ENCODE measurements at places on chromosomes 4 and X. TPM values are rescaled to one million over a fixed set of nuclear protein-coding genes. Genes with fewer than 3 reads are reported as not detected.
A peak's percentile ranks its signal among the peaks of the same experiment; 100 is the strongest.

Gene GPC4
- 95.4 TPM for polyA plus RNA-seq

- no peak for DNase-seq
These were observed 2.4 kb upstream of the FGB start for GRCh38 chr4:154560419-154560801.

DNA sequence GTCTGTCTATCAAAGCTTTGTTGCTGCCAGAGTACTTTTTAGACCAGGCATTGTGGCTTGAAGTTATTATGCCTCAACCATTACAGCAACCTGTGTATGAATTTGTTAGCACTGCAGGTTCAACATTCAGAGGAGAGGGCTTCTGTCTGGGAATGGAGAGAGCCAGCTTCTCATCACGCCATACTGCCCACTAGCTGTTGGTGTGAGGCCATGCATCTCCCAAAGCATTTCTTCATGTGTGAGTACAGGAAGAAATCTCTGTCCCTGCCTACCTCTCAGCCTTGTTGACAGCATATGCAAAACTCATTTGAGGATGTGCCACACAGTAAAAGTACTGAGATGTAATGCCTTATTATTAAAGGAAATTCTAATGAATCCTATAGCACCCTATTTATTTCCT is 76.9 kb upstream of the PPARGC1A start:
- DNase-seq: no peak

DNA sequence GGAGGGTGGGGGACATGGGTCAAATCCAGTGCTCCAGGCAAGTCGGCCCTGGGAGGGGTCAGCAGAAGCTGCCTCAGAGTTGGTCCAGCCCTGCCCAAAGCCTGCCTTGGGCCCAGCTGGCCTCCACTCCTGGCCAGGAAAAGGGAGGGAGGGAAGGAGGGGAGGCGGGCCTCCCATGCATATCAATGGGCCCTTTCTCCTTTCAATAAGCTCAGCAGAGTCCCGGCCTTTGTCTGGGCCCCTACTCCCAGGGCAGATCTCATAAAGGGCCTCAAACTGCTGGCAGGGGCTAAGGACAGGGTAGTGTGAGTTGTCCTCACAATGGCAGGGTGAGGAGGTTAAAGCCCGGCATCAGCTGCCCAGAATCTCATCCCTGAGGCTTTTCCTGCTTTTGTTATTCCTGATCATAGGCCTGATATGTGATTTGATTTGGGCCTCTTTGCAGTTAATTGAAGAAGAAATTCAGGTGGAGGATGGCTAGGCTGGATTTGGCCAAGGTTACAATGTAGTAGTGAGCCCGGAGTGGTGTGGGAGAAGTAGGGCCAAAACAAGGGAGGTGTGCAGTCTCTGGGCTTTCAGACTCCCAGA is 121.1 kb upstream of the ATP6AP2 start:
- no peak for DNase-seq

DNA sequence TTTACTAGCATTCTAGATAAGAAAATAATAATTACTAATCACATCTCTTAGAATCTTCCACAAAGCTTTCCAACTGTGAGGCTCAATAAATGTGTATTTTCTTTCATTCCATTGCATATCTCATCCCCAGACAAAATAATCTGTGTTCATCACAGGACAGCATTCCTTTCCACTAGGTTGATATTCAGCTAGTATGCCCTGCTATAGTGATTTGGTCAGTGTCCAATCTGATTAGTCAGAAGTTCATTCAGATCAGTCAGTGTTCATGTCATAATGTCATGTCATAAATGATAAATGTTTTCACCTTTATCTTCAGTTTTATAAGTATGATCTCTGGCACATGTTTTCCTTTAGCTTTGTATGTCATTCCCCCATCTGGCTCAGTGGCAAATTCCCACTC is 611.4 kb downstream of the KCTD8 start:
- no peak for DNase-seq

- no peak for DNase-seq
These were observed 18.4 kb upstream of the FNIP2 start for GRCh38 chr4:158750379-158750778.

DNA sequence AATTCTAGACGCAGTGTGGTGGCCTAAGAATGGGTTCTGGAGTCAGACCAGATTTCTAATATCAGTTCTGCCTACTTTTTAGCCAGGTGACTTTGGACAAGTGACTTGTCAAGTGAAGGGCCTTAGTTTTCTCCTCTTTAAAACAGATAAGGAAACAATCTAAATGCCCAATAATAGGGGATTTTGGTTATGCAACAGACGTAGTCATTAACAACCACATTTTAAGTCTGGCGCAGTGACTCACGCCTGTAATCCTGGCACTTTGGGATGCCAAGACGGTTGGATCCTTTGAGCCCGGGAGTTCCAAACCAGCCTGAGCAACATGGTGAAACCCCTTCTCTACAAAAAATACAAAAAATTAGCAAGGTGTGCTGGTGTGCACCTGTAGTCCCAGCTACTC is 2.1 kb upstream of the ZMYM3 start:
- DNase-seq: no peak

GRCh38 chr4:53863736-53864365 is 200.6 kb downstream of the CHIC2 start:
- DNase-seq: no peak

GRCh38 chr4:184074677-184075388 is 142.8 kb downstream of the ENPP6 start:
- DNase-seq: no peak

Gene HSPA4L
- polyA plus RNA-seq: 9.0 TPM

DNA sequence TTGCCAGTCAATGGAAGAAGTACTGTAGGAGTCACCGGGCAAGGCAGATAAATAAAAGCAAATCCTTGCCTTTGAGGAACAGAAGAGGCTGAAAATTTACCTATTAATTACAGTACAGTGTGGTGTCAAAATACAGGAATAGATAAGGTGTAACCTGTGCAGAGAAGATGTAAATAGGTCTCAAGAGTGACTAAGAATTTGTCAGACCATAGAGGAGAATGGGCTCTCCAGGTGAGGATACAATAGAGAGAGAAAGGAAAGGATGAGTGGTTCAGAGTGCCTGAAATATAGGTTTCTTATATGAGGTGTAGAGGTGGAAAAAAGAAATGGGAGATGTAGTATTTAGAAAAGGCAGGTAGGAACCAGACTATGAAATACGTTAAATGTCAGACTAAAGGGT is 801 bp upstream of the ZC4H2 start:
- no peak for DNase-seq

- DNase-seq: no peak
These were observed 35.7 kb downstream of the STBD1 start for GRCh38 chr4:76342191-76342590.

Gene PASD1
- 0.08 TPM for polyA plus RNA-seq

DNA sequence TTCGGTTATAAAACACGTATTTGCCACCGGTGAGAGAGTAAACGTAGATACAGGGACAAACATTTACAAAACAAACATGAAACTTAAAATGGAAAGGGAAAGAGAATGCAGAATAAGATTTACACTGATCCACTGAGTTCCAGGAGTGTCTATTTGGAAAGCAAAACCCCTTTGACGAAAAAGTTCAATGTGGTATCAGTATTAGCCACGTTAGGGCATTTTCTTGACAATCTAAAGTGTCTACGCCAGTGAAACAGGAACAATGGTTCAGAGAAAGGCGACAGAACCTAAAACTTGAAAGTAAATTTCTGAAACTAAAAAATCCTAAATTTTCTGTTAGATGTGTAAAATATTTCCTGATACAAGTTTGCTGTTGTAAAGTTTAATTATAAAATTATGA is 278.5 kb upstream of the TENM3 start:
- no peak for DNase-seq

Gene DRD5
- 0.34 TPM for polyA plus RNA-seq

Gene ASB9
- 4.1 TPM for polyA plus RNA-seq

- DNase-seq: no peak
These were observed 84.8 kb downstream of the TMEM164 start for GRCh38 chrX:110087485-110088356.

Gene PNMA6E
- not detected for polyA plus RNA-seq

Gene TCEAL6
- not detected for polyA plus RNA-seq

Gene PDGFRA
- polyA plus RNA-seq: 62.7 TPM

Gene RBM46
- polyA plus RNA-seq: not detected

- no peak for DNase-seq
These were observed 59.5 kb upstream of the FGF13 start for GRCh38 chrX:138771047-138771446.

GRCh38 chr4:139985401-139985800 is 168.6 kb downstream of the MAML3 start:
- no peak for DNase-seq

Gene GRIA3
- 2.0 TPM for polyA plus RNA-seq

DNA sequence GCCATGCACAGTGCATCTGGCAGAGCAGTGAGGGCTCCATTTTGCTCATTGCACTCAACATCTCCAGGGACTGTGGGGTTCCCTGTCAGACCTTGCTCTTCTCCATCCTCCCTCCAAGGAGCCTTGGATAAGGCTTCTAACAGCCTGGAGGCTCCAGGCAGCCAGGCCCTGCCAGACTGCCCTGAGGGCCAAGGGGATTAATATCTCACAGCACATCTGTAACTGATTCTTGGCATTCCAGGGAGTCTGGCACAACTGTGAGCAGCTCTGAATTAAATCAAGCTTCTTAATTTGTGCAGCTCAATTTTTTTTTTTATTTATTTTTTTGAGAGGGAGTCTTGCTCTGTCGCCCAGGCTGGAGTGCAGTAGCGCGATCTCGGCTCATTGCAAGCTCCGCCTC is 224.5 kb upstream of the PGRMC2 start:
- no peak for DNase-seq

Gene MOSPD2
- 6.7 TPM for polyA plus RNA-seq

DNA sequence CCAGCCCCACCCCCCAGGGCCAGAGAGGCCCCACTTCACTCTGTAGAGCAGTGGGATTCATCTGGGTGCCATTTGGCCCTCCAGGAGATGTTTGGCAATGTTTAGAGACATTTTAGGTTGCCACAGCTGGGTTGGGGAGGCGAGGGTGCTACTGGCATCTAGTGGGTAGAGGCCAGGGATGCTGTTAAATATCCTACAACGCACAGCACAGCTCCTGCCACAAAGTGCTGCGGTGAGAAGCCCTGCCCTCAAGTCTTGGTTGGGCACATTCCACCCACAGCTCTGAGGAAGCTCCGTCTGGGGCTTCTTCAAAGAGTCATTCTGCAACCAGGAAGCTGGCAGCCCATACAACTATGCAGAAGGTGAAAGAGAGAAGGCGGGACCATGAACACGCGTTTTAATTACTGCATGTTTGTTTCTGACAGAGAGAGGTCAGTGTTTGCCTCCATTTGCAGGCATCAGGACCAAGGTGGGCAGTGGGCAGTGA is 48.1 kb upstream of the FAM9C start:
- DNase-seq: no peak

Gene RPS6KA6
- 3.8 TPM for polyA plus RNA-seq

- no peak for DNase-seq
These were observed 18.9 kb downstream of the TIFA start for GRCh38 chr4:112266823-112267222.

DNA sequence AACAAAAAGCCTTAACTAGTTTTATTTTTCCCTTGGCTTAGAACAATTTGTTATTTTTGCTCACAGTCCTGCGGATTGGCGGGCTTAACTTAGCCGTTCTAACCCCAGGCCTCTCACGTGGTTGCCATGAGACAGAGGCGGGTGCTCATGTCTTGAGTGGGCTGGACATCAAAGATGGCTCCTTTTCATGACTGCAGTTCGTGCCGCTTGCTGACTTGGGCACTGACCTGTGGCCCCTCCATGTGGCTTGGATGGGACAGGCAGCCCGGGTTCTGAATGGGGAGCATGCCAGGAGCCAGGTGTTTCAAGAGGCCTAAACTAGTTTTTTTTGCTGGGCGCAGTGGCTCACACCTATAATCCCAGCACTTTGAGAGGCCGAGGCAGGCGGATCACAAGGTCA is 40.7 kb downstream of the CDS1 start:
- no peak for DNase-seq

GRCh38 chr4:47624031-47624441 is 139.0 kb downstream of the ATP10D start:
- no peak for DNase-seq

DNA sequence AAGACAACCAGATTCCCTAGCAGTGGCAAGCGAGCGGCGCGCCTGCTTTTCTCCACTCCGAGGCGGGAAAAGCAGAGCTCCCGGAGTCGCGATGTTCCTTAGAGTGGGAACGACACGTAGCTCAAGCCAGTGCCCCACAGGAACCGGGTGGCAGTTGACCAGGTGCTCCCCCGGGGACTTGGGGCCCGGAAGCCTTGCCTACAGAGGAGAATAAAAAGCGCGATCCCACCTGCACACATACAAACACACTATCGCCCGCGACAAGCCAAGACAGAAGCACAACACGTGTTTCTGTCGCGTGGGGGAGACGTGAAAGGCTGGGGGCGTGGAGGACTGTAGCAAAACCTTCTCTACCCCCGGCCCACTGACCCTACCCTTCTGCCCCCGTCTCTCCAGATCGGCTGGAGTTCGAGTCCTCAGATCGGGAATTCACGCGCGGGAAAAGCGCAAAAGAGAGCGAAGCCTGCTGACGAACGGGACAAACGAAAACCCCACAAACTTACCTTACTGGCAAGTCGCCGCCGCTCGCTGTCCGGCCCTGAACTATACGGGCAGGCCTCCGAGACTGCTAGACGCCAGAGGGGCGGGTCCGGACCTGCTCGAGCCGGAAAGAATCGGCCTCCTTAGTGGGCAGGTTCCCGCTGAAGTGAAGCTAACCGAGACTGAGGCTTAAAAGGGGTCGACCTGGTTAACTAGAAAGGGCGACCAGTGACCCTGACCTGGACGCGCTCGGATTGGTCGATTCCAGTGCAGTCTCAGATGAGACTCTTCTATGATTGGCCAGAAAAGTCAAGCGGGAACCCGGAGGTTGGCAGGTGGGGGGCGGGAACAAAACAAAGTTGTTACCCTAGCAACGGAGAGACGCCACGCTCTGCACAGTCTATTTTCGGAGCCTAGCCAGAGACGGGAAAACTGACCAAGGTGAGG is at the start of the genes DNAAF6 and NUP62CL:
TSS of gene DNAAF6 (plus strand) at position 842 of the 927 bp plus-strand sequence. CDS start 6,265 bp downstream, outside the sequence.
TSS of gene NUP62CL (minus strand) at position 664 of the 927 bp plus-strand sequence. CDS start 31,287 bp downstream, outside the sequence.
- DNase-seq: peak; percentile 6

DNA sequence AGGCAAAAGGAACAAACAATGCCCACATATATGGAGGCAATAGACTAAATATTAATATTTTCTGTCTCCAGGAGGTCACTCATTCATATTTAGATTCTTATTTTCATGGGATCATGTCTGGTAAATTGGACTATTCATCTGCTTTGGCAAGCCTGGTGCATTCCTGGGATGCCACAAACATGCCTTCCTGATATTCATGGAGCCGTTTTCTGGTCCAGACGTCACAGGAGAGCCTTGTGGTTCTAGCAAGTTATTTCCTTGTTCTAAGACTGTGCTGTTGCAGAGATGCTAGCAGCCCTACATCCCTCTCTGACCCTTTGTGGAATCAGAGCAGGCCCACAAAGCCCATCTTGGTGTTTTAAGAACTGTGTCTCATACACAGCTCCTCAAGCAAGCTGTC is 16.1 kb upstream of the EXOSC9 start:
- DNase-seq: no peak

GRCh38 chr4:110042545-110043517 is 130.1 kb downstream of the EGF start:
- no peak for DNase-seq

DNA sequence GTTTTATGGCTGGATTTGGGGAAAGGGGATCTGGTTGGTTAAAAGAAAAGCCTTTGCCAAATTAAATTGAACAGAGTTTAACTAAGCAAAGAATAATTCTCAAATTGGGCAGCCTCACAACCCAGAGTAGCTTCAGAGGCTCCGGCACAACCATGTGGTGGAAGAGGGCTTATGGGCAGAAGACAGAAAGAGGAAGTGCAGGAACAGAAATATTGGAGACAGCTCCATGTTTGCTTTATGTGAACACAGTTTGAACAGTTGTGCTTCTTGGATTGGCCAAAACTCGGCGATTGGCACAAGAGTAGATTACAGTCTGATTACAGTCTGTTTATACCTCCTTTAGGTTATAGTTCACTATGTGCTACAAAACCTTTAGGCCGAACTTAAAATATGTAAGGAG is 562.7 kb downstream of the TRIML1 start:
- no peak for DNase-seq
